ENCODE measurements at places on chromosomes 4 and X. TPM values are rescaled to one million over a fixed set of nuclear protein-coding genes. Genes with fewer than 3 reads are reported as not detected.

The RP2 gene
- 32.7 TPM for total RNA-seq

The C4orf50 gene
- total RNA-seq, result not detected

The TMEM35A gene
- total RNA-seq, result not detected

The NEXMIF gene
- not detected for total RNA-seq

The CENPVL2 gene
- total RNA-seq, result not detected
